ENCODE measurements at places on chromosomes 16 and 17.
A peak's percentile ranks its signal among the peaks of the same experiment; 100 is the strongest.

- peak; percentile 62 for DNase-seq
Measured at GRCh38 chr16:85393674-85394451, 219.3 kb upstream of the GSE1 start.

DNA sequence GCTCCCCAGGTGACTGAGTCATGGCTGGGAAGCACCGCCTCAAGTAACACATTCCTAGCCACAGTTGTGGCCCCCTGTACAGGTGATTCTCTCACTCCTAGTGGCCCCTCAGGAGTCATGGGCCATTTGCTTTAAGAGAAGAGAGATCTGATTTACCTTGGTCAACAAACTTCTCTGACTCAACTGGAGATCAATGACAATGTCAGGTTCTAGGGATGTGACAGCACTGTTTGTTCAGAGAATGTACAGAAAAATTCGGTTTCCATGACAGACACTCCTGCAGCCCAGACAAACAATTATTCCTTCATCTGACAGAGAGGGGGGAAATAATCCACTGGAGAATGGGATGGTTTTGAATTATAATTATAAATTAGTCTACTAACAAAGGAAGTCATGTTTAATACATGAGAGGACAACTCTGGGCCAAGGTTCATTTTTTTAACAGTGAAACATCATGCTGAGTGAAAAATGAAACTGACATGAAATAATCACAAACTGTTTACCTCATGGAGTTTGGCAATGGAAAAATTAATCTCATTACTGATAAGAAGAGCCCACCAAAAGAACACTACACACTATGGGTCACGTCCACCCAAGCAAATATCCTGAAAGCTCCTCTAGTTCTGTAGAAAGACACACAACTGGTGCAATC is 9.7 kb downstream of the ERN1 start:
- no peak for DNase-seq

DNA sequence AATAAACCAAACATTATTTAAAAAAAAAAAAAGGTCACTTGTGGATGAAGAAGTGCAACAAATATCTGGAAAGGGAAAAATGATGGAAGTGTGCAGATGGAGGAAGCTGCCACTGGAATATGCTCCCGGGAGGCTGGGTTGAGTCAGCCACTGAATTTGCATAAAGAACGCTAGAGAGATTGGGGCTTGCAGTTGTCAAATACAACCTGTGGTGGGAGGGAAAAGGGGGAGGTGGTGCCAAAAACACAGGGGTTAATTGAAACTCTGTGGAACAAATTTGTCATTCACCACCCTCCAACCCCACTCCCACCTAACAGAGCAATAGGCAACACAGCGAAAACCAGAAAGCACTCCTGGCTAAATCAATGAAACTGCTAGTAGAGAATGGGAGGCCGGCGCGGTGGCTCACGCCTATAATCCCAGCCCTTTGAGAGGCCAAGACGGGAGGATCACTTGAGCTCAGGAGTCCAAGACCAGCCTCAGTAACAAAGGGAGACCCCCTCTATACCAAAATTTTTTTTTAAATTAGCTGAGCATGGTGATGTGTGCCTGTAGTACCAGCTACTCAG is 37.6 kb upstream of the RPL38 start:
- DNase-seq = no peak

GRCh38 chr17:47279062-47279801 is 25.6 kb downstream of the ITGB3 start:
- no peak for DNase-seq

- no peak for DNase-seq
Measured at GRCh38 chr16:88504489-88505404, 51.7 kb downstream of the ZFPM1 start.

All from activated CD8-positive, alpha-beta memory T cell treated with anti-CD3 and anti-CD28 coated beads for 48 hours (primary cell).